ENCODE measurements at places on chromosomes 6 and 20.

DNA sequence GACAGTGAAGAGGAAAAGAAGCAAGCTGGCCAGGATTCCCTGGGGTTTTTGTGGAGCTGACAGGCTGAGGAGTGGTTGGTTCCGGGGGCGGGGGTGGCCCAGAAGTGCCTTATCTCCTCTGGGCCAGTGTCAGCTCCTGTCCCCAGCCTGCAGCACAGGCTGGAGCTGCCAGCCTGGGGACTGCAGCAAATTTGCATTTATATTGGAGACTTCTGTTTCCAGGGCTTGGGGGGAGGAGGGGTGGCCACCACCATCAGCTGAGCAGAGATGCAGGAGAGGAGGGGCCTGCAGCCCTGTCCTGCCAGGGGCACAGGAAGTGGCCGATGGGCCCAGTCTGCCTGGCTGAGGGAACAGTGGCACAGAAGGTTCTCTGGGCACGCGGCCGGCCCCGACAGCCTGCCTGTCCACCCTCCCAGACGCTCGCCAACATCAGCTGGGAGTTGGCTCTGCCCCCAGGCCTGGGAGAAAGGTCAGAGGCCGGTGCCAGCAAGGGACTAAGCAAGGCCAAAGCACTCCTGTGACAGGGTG lies 24.3 kb upstream of the SCRT2 start:
- no peak for DNase-seq

DNA sequence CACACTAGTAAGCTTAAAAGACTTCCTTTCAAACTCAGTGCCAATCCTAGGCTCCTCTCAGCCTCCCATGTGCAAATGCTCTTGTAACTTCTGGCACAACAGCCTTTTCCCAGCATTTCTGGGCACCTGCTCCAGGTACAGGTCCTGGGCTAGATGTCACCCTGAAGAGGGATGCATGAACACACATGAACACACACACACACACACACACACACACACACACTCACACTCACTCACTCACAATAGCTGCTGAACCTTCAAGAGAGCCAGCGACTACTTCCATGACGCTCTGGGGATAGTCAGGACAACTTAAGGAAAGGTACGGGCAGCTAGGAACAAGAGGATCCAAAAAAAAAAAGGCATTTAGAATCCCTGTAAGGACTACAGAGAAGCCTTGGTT lies 122.8 kb downstream of the INSM1 start:
- DNase-seq, result no peak

GRCh38 chr6:140077827-140078560 lies 703.5 kb upstream of the CITED2 start:
- no peak for DNase-seq

GRCh38 chr6:105330364-105330763 lies 72.5 kb downstream of the PREP start:
- DNase-seq, result no peak

DNA sequence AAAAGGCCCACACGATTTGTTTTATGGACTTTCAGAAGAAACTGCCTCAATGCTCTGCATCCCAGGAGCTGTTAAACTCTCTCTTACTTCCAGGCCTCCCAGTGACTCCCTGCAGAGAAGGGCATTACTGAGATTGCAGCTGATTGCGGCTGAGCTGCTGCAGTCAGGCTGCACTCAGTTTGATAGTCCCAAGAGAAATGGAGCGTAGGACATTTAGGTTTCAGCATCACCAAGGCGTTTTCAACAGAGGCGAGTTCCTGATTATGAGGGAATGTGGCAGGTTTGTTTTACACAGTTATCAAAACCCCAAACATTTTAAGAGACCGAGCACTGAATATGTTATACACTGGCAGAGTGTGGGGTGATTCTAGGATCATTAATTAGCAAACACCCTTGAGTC lies 145.6 kb downstream of the TBX18 start:
- peak; percentile 53 for DNase-seq

DNA sequence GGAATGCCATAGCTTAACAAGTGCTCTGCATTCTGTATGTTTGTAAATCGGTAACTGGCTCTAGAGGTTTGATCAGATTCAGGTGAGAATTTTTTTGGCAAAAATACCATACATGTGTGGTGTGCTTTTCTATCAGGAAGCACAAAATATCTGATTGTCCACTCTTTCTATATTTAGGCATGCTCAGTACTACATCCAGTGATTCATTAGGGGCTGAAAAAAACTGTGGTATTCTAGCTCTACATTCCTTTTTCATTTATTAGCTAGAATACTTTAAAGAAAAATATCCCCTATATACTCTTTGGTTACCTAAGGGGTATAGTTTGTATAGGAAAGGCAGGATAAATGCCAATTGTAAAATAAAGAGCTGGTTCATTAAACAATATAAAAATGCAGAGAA lies 10.6 kb upstream of the ELOVL2 start:
- DNase-seq, result no peak

GRCh38 chr20:24917797-24918578 lies 31.1 kb upstream of the CST7 start:
- peak; percentile 48 for DNase-seq

DNA sequence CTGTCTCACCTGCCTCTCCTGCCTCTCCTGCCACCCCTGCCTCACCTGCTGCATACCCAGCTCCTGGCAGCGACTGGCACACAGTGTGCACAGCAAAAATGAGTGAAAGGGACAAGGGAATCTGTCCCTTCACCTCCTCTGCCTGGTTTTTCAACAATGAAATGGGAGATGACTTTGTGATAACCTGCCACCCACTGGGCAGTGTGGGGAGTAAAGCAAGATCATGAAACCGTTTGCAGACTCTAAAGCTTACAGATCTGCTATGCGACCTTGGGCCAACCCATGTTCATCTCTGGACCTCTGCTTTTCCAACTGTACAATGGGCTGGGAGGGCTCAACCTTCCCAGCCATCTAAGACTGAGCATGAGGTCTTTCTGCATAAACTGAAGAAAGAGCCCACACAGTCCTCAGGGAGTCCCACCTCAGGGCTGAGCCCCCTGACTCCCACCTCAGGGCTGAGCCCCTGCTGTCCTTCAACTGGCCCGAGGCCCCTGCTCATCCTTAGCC lies 81.1 kb downstream of the RIPOR3 start:
- DNase-seq, result no peak

GRCh38 chr20:53413186-53413631 lies 180.4 kb downstream of the ZNF217 start:
- no peak for DNase-seq

- DNase-seq, result no peak
Observed at GRCh38 chr6:150537893-150538292, 61.8 kb upstream of the PLEKHG1 start.

DNA sequence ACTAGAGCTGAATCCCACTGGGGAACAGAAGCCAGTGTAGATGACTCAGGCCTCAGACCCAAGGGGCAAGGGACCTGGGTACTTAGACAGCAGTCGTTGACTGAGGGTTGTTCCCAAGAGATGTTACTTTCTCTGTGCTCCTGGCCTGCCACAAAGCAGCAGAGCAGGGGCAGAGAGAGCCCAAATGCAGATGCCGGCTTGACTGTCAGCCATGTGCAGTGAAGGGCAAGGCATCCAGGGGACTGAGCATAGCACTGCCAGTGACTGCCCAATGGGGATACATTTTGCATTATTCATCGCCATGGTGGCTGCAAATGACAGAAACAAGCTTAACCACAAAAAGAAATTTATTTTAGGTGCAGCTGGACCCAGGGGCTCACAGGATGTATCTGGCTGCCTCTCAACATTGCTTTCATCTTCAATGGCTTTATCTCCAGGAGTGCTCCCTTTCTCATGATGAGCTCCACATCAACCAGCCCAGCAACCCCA lies 7.6 kb upstream of the TP53RK start:
- DNase-seq, result no peak

GRCh38 chr6:158770533-158771330 lies 48.4 kb downstream of the EZR start:
- DNase-seq, result no peak

DNA sequence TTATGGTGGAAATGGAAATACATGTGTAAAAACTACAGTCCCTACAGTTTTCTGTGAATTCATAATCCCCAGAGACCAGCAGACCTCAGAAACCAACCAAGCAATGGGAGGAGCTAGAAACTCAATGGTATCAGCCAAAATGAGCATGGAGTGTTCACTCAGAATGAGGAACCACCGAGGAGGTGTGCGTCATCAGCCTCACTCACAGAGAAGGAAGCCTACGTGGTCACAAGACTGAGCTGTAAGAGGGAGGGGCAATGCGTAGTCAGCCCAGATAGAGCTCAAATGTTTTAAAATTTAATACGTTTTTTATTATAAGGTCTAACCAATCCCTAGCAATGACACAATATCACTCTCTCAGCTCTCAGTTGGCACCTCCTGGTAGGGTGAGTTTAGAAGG lies 17.4 kb downstream of the MYLK4 start:
- DNase-seq, result no peak

DNA sequence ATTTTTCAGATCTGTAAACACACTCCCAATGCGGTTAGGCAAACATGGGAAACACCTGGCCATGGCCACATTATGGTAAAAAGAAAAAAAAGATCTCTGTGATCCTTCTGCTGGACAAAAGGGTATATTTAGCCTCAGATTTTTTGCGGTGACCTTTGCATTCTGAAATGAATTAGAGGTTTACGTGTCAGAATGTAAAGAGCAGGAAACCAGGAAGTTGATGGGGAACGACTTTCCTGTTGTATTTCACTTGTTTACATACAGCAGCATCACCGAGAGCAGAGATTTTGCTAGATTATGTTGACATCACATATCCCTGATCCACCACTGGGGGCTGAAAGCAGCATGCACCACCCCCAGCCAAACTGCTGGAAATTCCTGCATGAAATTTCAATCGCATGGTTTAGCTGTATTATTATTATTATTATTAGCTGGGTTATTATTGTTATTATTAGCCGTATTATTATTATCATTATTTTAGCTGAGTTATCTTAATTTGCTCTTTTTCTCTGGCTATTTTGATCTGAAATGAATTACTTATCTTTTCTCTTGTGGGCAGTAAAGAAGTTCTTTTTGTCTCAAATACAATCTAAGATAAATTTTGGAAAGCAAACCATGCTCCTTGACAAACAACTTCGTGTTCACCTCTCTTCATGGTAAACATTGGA lies 189.4 kb downstream of the ZFP64 start:
- no peak for DNase-seq

DNA sequence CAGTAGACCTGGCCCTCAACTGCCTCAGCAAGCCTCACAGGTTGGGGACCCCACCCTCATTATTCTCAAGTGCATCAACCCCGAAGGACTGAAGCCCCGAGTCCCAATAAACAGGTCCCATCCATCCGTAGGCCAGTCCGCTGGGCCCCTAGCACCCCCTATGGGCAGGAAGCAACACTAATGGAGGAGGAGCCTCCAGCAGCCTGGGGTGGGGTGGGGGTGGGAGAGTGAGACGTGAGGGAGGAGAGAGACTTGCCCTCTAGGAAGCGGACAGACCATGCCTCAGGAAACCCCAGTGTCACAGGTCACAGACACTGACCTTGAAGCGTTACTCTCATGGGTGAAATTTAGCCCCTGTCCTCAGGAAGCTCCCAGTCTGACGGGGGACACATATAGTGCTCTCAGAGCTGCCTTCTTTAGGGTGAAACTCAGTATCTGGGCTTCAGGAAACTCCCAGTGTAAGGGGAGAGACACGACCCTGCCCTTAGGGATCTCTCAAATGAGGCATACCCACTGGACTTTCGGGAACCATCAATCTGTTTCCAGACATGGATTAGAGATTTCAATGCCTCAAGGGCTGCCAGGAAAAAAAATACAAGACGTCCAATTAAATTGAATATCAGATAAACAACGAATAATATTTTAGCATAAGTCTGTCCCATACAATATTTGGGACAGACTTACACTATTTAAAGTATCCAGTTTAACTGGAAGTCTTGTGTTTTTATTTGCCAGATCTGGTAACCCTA lies 125.8 kb downstream of the MRPL14 start:
- DNase-seq, result no peak

- no peak for DNase-seq
Observed at GRCh38 chr20:4476903-4477500, 244.7 kb upstream of the PRND start.

DNA sequence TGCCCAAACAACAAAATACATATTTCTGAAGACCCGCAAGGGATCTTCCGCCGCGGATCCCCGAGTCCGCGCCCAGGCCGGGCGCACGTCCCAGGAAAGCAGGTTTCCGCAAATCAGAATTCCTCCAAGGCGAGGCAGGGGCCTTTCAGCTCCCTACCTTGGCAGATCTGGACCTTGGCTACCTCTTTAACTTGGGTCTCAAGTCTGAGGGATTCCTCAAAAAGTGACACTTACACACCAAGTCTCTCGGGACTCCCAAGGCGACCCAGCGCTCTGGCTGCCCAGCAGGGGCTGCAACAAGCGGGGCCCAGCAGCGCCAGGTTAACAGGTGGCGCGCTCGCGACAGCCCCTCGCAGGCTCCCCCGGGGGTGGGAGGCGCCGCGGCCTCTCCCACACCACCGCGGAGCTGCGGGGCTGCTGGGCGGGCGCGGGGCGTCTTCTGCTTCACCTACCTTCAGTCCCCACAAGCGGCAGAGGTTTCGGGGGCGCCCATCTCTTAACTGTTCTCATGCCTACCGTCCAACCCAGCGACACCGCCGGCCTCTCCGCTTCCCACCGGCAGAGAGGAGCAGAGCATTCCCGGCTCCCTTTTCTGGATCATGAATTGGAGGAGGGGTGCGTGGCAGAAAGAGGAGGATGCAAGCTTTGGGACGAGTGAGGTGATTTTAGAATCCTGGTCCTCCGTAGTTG lies 414 bp downstream of the SIM1 start:
- no peak for DNase-seq

GRCh38 chr6:12538881-12539357 lies 177.6 kb upstream of the PHACTR1 start:
- no peak for DNase-seq

GRCh38 chr6:65191471-65191870 lies 515.6 kb downstream of the EYS start:
- no peak for DNase-seq

- DNase-seq, result no peak
Observed at GRCh38 chr6:31139599-31139998, 733 bp upstream of the PSORS1C2 start.

DNA sequence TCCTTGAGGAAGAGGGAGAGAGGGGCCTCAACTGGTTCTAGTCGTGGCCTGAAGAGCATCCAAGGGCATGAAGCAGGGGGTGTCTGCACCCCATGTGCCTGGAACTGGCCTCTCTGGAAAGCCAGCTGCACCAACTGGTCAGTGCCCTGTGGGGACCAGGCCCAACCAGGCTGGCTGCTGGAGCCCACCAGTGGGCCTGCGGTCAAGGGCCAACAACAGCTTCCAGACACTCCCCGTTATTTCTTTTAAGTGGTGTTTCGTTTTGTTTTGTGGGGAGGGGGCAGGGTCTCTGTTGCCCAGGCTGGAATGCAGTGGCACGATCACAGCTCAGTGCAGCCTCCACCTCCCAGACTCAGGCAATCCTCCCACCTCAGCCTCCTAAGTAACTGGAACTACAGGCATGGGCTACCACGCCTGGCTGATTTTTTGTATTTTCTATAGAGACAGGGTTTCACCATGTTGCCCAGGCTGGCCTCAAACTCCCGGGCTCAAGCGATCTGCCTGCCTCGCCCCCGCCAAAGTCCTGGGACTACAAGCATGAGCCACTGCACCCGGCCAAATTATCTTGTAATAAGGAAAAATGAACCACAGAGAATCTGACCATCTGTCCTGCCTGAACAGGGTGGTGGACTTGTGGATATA lies 11.9 kb upstream of the C20orf144 start:
- DNase-seq, result no peak

- DNase-seq, result no peak
Observed at GRCh38 chr20:46111028-46111835, 6.9 kb upstream of the CD40 start.

- DNase-seq, result no peak
Observed at GRCh38 chr20:60302875-60303274, 344.7 kb downstream of the CDH26 start.

GRCh38 chr20:52047811-52048764 lies 143.5 kb downstream of the ZFP64 start:
- no peak for DNase-seq
